ENCODE measurements at places on chromosomes 2 and 18.

DNA sequence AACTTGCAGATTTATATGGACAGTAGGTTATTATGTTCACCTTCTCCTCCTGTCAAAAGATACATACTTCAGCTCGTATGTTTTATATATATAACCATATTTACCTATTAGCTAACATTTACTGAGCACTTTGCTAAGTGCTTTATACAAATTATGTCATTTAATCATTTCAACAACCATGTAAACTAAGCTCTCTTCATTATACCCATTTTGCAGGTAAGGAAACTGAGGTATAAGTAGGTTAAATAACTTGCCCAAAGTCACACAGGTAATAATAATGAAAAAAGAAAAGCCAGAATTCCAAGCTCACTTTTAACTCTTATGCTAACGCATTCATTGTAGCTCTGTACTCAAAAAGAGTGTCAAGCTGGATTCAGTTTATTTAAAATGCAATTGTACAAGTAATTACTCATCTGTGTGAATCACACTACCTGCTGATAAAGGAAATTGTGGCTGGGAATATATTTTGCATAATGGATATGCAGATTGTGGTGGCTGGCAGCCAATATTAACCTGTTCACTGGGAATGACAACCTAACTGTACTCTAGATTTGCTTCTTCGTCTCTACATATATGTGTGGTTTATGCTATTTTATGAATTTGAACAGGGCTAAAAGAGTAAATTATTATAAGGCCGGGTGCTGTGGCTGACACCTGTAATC lies 20.6 kb downstream of the SLC16A14 start:
- DNase-seq = no peak

DNA sequence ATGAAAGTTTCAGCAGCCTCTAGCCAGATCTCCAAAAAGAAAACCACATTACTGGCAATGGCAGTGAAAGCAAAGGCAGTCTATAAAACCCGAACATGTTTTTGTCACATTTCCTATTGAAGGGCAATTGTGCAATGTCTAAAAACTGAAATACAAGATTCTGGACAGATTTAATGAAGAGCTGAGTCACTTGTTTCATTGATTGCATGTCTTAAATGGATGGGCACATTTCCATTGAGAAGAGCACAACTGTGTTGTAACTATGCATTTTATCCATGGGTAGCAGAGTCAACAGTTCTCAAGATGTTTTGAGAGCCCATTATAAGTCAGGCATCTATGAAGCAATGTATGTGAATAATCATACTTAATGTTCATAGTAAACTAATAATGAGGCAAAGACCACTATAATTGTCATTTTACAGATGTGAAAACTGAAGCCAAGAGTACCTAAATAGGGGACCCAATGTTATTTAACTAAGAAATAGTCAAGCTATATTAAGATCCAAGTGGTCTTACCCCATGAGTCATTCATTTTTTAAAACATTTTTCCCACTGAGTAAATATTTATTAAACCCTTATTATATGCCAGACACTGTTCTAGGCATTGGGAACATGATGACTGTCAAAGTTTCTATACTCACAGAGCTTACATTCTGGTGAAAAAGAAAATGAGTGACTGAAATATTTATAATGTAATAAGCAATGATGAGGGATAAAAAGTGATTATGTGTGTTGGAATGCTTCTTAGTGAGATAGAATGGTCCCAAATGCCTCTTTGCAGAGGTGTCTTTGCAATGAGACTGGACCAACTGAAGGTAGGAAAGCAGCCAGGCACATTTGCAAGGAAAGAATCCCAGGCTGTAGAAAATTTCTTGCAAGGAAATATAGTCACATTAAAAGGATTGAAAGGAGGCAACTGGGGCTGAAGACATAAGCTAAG lies 818.9 kb upstream of the ACVR2A start:
- no peak for DNase-seq

GRCh38 chr2:189109921-189110397 lies 69.6 kb downstream of the COL5A2 start:
- DNase-seq = no peak

GRCh38 chr18:59109375-59109774 lies 30.3 kb upstream of the SEC11C start:
- DNase-seq = no peak

GRCh38 chr2:171478345-171478744 lies 43.9 kb upstream of the CYBRD1 start:
- DNase-seq = no peak

DNA sequence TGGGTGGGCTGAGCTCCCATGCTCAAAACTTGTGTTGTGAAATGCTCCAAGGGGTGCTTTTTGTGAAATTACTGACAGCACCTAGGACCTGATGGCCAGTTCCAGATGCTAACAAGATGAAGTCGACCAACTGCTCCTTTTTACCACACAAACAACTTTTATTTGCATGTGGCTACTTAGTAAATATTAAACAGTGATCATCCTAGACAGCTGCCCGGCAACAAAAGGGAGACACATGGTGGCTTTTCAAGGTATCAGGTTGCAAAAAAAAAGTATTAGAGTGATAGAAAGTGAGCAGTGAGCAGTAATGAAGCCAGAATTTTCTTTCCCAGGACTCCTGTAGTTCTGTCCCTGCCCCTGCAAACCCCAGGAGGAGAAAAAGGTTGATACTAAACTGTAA lies 118.5 kb downstream of the RPIA start:
- no peak for DNase-seq

GRCh38 chr2:215756346-215756730 lies 257.0 kb downstream of the MREG start:
- no peak for DNase-seq

DNA sequence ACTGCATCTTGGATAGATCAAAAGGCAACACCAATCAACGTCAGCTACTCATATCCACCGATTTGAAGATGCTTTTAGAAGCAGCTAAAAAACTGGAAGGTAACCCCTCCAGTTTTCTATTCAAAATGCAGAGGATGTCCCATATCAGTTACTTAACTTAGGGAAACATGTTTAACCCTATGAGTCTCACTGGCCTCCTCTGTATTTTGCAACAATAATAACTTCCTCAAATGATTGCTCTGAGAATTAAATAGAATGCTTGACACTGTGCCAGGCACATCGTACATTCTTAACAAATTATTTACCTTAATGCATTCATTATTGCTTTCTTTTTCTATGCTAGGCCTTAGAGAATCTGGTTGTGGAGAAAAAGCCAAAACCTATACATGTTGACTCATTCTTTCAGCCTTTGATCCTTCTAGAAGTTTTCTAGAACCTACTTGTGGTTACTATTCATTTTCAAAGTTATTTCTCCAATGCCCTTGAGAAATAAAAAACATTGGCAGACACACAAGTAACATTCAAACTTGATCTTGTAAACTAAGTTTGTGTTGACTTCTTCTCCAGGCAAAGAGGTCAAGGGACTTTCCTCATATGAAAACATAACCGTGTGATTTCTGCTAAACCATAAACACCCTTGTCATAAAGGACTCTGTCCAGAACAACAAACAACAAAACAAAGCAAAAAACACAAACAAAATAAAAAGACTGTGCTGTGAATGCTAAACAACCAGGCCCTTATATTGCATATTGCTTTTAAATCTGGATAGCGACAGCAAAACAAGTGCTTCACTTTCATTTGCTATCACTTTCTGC lies 4.6 kb downstream of the DOCK10 start:
- DNase-seq = no peak

DNA sequence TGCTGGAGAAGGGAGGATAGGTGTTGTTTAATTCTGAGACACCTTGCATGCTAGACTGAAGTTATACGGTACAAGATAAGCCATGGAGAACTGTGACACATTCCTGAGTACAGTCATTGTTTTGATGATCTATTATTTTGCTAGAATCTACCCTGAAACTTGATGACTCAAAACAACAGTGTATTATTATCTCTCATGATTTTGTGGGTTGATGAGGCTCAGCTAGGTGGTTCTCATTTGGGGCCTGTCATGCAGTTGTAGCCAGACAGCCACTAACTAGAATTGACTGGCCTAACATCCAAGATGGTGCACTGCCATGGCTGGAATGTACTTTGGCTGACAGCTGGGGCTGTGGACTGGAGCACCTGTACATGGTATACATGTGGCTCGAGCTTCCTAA lies 5.4 kb upstream of the IL1R1 start:
- DNase-seq = no peak

DNA sequence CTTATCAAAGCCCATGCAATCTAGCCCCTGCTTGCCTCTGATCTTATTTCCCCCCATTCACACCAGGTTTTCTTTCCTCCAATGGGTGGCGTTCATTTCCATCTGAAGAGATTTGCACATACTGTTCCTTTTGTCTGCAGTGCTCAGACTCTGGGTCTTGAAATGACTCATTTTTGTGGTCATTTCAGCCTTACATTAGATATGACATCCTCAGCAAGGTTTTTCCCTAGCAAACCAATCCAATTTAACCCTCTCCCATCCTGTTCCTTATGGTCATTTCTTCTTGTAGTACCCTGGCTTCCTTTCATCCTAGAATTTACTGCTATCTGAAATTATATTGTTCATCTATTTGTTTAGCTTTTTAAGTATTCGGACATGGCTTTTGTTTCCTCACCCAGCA lies 42.5 kb upstream of the SCN1A start:
- DNase-seq = no peak

GRCh38 chr2:229273723-229274338 lies 2.7 kb upstream of the PID1 start:
- DNase-seq = no peak

GRCh38 chr2:1581965-1582625 lies 162.2 kb downstream of the PXDN start:
- DNase-seq = no peak

DNA sequence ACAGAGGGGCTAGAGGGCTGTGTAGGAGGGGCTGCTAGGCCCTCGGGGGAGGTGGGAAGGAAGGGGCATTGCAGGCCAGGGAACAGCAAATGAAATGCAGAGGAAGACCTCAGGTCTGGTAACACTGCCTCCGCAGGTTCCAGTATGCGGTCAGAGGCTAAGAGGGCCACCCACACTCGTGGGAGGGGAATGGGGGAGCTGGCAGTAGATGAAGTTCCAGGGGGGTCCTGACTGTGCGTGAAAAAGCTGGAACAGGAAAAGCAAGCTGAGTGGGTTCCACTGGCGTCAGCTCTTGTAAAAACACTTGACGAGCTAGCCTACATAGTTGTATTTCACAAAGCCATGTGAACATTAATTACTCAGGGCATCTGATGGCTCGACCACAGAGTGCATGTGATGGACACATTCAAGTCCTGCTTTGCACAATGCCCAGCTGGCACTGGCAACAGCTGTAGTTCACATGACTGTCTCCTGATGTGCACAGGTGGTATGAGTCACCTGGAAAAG lies 29.0 kb upstream of the PTPN4 start:
- DNase-seq = no peak

DNA sequence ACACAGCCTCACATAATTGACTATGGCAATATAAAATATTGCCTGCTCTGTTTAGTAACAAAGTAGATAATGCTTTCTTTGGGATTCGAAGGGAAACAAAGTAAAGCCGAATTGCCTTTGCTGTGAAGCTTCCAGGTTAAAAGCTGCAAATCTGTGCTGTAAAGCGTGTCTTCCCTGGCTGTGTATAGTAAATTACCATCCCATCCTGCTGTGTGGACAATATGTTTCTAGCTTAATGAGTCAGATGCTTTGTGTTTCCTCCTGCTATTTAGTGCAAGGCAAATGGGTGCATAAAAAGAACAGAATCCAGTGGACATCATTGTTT lies 265.1 kb downstream of the SOCS6 start:
- DNase-seq = no peak

- no peak for DNase-seq
These were observed 32.7 kb upstream of the RIT2 start for GRCh38 chr18:43148231-43148630.

DNA sequence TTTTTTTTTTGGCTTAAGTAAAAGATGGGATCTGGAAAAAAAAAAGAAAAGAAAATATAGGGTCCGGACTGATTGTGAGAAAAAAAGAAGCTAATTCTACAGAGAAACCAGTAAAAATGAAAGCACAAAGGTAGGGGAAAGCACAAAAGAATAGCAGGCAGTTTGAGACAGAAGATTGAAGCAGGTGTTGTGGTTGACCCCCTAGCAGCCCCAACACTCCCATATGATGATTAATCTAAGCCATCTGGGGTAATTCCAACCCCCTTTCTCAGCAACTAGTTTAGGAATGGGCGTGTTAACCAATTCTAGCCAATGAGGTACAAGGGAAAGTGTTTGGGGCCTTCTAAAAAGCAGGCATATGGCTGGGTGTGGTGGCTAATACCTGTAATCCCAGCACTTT lies 77.0 kb downstream of the MBD2 start:
- DNase-seq = no peak

GRCh38 chr18:7104649-7105048 lies 12.9 kb downstream of the LAMA1 start:
- DNase-seq = no peak

- no peak for DNase-seq
These were observed 1.1 kb downstream of the DNAJC27 start for GRCh38 chr2:24970483-24971285.

DNA sequence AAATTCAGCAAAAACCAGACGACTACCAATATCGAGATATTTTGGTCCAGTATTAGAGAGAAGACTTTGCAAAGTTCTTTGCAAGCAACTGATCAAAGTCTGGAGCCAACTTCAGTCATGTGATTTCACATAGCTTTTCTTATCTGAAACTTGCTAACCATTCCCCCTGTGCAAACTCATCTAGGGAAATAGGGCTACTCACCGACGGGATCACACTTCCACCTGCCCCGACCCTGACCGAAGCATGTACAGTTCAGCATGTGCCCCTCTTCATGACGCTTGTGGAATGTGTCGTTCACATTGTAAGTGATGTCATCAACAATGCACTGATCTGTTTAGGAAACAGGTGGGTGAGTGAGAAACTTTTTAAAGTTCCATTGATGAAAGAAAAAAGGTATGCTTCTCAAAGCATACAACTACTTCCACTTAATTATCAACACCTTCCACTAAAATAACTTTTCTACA lies 15.4 kb downstream of the FN1 start:
- DNase-seq = no peak

DNA sequence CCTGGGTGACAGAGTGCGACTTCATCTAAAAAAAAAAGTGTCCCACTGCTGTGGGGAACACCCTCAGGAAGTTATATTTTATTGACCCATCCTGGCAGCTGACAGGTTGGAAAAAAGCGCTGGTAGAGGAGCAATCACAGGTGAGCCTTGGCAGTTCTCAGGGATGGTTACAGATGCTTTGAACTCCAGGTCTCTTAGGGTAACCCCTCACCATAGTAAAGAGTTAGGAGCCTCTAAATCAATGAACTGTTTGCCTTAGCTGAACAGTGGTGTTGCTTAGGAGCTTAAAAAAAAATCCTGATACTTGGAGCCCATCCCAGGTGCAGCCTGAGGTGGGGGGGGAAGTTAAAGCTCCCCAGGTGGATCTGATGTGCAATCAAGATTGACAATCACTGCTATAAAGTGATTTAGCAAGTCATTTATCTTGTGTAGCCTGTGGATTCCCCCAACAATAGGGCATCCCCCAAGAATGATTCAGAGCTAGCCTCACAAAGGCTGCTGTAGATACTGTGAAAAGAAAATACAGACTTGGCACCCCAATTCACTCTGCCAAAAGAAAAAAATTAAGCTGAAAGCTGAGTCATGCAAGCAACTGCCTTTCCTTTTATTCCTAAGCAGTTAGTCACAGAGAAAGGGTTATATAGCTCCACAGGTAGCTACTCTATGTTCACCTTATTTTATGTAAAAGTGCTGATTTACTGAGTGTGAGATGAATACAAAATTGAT lies 14.8 kb downstream of the SLC16A14 start:
- DNase-seq = no peak

- DNase-seq = no peak
These were observed 38.5 kb downstream of the ASXL3 start for GRCh38 chr18:33616556-33616955.

All from stimulated activated CD4-positive, alpha-beta T cell treated with anti-CD3 and anti-CD28 coated beads, TNF-alpha, amount 100 ng/mL, for 4 hours (primary cell).